HuH-7.5 (cell line): ENCODE measurements at places on chromosomes 13 and 19.

GRCh38 chr13:39786091-39786490, 130.6 kb downstream of the COG6 start:
- DNase-seq = no peak

DNA sequence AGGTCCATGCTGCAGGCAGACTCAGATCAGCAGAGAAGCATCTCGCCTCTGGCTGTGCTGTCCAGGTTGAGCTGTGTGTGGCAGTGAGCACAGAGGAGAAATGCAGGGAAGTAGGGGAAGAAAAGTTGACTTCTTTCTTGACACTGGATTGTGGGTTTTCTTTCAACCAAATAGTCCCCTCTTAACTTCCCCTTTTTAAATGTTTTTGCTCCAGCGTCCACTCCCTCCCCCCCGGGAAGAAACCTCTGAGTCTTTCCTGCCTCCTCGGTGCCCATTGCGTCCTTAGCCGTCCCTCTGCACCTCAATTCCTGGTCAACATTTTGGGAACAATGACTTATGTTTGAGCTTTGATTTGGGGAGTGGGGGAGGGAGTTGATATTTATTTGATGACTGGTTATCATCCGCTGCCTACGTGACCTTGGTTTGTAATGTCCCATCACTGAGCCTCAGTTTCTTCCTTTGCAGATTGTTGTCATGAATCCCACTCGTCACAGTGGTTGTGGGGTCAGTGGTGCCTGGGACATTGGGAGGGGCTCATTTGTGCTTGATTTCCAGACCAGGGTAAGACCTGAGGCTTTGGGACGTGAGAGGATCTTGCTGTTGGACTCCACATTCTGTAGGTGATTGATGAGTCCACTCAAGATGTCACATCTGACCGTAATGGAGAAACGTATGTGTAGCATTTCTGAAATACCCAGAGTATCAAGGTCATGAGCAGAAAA, at the start of gene LILRB2:
Gene LILRB2 (minus strand): TSS at position 104 of the 722 bp plus-strand sequence. CDS start 614 bp downstream, outside the sequence.
- no peak for DNase-seq

- no peak for DNase-seq
Measured at GRCh38 chr19:40945645-40946044, 45.4 kb upstream of the CYP2B6 start.

- DNase-seq = no peak
Measured at GRCh38 chr13:31880851-31881494, 141.6 kb downstream of the RXFP2 start.
